Mucosa of gallbladder (tissue), 1 donor: ENCODE measurements at places on chromosomes 6 and 20. TPM values are rescaled to one million over a fixed set of nuclear protein-coding genes. Genes with fewer than 3 reads are reported as not detected.

The EEF1A2 gene
- total RNA-seq, result 56.3 TPM

The GHRH gene
- not detected for total RNA-seq

The KIAA1586 gene
- 8.2 TPM for total RNA-seq

The ZNF133 gene
- 12.7 TPM for total RNA-seq

The HLA-DRB1 gene
- total RNA-seq, result 174 TPM

The ANKRD6 gene
- 14.9 TPM for total RNA-seq

The TREM1 gene
- total RNA-seq, result 1.3 TPM

The NKX2-4 gene
- not detected for total RNA-seq

The NHSL1 gene
- total RNA-seq, result 44.3 TPM
